Fibroblast of skin of left quadriceps (primary cell): ENCODE measurements at places on chromosomes 6 and 20.
A peak's percentile ranks its signal among the peaks of the same experiment; 100 is the strongest.

DNA sequence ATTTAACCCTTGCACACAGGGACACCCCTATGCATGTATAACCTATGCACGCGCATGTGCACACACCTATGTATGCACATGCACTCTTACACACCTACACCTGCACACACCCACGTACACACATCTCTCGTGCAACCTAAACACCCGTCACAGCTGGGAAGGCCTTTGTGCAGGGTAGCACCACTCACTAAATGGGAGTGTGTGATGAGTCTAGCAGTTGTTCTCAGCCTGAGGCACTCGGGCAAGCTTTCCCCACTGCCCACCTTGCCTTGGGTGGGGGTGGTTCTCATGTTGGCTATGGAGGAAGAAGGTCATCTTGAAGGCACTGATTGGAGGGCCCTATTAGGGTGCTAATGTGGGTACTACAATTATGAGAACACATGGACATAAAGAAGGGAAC lies 85.8 kb downstream of the DLL1 start:
- no peak for DNase-seq

DNA sequence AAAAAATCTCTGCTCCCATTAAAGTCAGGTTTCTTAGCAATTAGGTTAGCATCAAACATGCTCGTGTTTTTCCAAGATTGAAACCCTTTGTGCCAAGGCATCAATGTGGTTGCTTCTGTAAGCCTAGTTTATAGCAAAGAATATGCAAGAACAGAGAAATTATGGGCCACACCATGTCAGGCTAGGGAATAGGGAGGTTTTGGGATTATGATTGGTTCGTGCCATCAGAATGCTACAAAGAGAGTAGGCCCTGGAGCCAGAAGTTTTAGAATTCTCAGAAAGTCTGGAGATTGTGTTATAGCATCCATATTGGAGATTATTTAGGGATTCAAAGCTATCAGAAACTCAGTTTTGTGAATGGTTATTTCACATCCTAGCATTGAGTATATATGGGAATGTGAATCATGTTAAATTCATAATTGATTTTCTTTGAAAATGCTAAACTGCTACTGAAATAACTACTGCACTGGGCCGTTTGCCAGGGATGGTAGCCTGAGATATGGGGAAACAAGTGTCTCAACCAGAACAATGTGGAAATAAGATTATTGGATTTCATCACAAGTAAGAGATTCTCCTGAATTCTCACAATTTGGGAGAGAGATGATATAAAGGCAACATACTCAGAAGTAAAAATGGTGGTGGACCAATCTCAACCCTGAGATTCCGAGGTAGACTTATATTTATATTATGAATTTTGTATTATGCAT lies 45.3 kb downstream of the ZNF292 start:
- DNase-seq: peak; percentile 18

DNA sequence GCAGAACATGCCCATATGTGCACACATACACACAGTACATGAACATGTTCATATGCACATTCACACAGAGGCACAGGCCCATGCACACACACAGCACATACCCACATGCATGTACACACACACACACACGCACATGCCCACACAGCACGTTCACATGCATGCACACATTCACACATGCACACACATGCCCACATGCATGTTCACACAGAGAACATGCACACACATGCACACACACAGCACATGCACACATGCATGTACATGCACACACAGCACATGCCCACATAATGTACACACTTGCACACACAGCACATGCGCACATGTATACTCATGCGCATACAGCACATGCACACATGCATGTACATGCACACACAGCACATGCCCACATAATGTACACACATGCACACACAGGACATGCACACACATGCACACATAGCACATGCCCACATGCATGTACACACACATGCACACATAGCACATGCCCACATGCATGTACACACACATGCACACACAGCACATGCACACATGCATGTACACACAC lies 25.9 kb downstream of the RNASET2 start:
- no peak for DNase-seq

DNA sequence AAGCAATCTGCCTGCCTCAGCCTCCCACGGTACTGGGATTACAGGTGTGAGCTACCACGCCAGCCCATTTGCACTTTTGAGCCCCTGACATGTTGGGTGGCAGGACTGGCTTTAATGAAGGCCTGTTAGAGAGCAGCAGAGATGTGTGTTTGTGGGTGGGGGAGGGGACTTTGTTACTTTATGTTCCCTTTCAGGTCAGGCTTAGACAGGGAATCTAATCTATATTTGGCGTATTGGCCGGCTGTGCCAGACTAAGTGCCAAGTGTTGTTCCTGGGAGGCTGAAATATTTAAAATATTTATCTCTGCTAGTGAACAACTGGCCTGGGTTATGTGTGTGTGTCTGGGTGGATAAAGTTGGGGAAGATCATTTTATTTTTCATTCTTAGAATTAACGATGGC lies 6.1 kb downstream of the GMPR start:
- DNase-seq: no peak

GRCh38 chr6:13253272-13253671 lies 75.1 kb downstream of the TBC1D7 start:
- no peak for DNase-seq

- DNase-seq: no peak
Measured at GRCh38 chr6:146040360-146040759, 11.5 kb downstream of the GRM1 start.

DNA sequence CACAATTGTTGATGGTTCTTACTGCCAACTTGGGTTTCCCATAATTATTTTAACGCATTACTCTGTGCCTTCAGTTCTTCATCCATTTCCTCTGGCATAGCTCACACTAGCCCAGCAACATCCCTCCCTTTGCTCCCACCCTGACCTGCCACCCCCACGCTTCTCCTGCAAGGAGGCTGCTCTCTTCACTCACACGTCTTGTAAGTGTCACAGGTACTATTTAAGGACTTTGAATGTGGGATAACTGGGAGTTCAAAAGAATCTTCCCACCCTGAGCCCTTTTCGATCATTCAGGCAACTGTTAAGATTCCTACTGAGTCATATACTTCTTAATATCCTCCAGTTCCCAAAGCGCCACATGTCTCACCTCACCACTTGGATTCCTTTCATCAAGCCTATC lies 95.4 kb downstream of the PXDC1 start:
- no peak for DNase-seq

DNA sequence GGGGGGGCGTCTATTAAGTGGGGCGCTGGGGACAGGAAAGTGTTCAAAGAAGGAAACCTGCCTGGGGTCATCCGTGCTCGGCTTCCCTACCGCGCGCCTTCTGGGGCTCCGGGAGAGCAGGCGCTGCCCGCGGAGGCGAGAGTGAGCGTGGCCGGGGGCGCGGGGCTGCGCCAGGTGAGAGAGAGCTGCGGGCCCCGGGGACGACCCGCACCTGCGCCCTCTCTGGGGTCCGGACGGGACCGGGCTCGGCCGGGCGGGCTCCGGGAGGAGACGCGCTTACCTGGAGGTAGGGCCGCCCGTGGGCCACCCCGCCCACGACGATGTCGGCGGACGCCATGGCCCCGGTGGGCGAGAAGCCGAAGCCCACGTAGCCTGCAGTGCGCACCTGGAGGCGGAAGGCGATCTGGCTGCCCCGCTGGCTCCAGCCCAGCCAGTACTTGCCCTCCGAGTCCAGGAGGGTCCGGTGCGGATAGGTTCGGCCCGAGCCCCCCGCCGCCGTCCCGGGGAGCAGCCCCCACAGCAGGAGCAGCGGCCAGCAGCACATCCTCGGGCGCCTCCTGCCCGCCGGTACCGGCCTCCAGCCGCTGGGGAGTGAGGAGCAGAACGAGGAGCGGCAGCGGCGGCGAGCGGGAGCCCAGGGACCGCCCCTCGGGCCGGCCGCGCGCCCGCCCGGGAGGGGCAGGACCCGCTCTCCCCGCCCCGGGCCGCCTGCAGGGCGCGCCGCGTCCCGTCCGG lies at the start of gene MOXD1:
TSS of gene MOXD1 (minus strand) at position 593 of the 735 bp plus-strand sequence. CDS start at position 544, 49 bp downstream.
- no peak for DNase-seq

- no peak for DNase-seq
Measured at GRCh38 chr6:22227824-22228610, 68.8 kb downstream of the PRL start.

GRCh38 chr6:139368661-139369060 lies 5.8 kb downstream of the CITED2 start:
- no peak for DNase-seq

DNA sequence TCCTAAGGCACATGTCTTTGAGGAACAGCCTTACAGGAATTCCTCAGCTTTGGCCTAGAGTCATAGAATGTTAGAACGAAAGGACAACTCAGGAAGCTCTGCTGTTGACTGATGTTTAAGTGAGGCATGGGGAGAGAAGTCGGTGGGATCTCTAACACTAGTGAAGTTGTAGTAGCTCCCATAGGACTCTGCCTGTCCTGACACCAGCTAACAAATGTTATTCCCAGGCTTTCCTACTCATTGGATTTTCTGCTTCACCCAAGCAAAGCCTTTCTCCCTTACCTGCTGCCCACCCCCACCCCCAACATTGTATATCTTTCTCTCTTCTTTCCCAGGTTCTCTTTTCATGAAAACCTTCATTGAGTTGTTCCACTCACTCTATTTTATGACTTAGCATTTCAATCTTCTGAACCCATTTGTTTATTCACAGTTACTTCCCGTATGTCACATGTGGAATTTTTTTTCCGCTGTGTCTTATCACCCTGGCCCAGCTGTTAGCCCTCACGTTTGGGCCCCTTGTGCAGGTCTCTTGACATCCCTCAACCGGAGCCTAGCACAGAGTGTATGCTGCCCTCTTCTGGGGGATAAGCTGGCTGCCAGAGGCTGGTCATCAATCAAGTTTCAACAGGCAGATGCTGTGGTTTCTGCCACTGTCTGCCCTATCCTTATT lies 39.2 kb upstream of the RNF8 start:
- no peak for DNase-seq

GRCh38 chr6:25927756-25928216 lies 2.7 kb downstream of the SLC17A2 start:
- no peak for DNase-seq

GRCh38 chr20:35954200-35954906 lies at the start of gene SCAND1:
SCAND1 (minus strand) TSS chr20:35954502; CDS start chr20:35954284, 218 bp downstream.
- DNase-seq: peak; percentile 89

DNA sequence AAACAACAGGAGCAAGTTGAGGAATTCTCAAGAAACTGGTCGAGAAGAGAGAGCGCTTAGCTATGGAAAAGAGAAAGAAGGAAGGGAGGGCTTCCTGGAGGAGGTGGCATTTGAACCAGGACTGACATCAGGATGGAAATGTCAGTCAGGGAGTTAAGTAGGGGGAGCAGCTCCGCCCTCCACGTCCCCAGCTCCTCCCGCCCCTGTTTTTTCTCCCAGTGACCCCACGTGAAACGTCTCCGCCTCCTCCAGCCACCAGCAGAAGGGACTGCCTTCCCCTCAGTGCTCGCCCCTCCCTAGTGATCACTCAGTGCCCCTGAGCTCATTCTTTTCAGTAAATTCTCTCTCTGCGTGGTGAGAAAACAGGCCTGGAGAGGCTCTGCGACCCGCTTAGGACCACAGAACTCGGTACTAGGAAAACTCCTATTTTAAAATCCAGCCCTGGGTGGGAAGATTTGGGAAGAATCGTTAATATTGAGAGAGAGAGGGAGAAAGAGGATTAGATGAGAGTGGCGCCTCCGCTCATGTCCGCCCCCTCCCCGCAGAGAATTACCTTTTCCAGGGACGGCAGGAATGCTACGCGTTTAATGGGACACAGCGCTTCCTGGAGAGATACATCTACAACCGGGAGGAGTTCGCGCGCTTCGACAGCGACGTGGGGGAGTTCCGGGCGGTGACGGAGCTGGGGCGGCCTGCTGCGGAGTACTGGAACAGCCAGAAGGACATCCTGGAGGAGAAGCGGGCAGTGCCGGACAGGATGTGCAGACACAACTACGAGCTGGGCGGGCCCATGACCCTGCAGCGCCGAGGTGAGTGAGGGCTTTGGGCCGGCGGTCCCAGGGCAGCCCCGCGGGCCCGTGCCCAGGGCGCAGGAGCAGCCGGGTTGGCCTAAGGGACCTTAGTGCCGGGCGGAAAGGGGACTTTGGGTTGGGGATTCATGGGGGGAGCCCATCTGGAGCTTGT lies 4.6 kb downstream of the HLA-DPB1 start:
- DNase-seq: no peak

- DNase-seq: no peak
Measured at GRCh38 chr20:7371518-7372163, 568.6 kb downstream of the HAO1 start.
